Stimulated activated CD8-positive, alpha-beta memory T cell treated with anti-CD3 and anti-CD28 coated beads, Interleukin-15, amount 100 ng/mL, for 4 hours (primary cell): ENCODE measurements at places on chromosomes 4 and X.

DNA sequence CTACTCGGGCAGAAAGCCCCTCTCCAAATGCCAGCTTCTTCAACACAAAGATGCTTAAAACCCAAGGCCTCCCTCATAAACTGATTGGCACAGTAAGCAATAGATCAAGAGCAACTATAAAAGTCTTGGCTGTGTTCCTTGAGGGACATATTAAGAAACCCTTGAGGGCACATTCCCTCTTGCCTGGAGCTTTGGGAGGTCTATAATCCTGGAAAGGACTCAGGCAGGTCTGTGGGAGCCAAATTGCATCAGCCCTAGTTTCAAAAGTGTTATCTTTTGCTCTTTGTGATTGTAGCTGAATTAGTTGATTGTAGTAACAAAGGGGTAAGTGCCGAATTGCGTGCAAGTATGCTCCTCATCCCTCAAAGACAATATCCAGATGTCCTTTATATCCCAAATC is 18.6 kb upstream of the SETD7 start:
- no peak for DNase-seq

GRCh38 chr4:52028970-52029369 is 8.8 kb upstream of the LRRC66 start:
- no peak for DNase-seq

GRCh38 chr4:108527723-108528122 is 92.7 kb upstream of the RPL34 start:
- DNase-seq = no peak

DNA sequence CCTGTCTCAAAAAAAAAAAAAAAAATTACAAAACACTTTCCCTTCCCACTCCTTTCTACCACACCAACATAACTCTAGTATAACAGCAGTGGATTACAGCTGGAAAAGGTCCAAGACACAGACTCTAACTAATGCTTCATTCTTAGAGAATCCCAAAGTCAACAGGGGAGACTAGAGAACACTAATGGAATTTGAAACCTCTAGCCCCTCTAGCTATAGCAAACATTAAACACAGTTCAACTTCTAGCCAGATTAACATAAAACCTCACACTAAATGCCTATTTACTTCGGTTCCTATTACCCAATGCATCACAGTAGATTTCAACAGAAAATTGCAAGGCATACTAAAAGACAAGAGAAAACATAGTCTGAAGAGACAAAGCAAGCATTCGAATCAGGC is 10.5 kb upstream of the DHX15 start:
- DNase-seq = no peak

DNA sequence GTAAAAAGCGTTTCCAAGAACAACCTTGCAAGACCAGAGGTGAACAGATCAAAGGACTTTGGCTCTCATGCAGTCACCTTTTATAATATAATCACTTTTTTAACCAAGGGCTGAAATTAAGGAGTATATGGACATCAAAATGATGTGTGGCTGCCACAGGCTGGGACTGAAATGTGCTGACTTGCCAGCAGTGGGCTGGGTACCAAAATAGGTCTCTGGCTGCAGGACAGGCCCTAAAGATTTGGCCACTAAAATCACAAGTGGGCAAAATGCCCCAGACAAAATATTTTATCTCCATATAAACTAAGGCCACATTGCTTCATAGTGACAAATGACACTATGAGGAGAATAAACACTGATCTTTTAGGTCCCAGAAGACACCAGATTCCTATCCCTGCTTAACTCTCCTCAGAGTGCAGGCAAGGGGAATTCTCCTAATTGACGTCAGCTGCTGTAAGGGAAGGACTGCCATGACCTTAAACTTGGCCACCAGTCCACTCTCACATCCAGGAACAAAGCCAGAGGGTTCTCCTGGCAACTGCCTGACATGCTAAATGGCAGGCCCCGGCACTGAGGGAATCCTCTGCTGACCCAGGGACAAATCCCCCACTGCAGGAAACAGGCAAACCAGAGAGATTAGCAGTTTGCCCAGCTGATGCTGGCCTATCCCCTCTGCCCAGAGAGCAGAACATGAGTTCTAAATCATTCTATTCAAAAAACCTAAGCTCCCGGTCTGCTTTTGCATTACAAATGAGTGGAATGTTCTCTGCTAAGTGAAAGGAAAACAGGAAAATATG is 155.8 kb downstream of the PPP3CA start:
- DNase-seq = no peak

DNA sequence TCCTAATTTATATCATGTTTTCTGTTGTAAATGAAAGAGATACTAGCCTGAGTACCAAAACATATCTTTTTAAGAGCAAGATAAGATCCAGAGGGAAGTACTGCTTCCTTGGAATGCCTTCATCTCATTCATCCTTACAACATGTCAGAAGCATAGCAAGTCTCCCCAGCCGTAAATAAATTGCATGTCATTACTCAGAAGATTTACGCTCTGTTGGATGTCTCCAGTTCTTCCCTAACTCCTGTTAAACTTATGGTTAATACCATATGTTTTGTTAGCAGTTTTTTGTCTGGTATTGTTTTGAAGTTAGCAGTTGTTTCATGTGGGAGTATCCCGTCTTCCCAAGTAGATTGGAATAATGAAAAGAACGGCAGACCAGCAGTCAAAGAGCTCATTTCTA is 7.5 kb upstream of the GPC3 start:
- no peak for DNase-seq

GRCh38 chr4:54773022-54773421 is 115.3 kb downstream of the KIT start:
- no peak for DNase-seq

DNA sequence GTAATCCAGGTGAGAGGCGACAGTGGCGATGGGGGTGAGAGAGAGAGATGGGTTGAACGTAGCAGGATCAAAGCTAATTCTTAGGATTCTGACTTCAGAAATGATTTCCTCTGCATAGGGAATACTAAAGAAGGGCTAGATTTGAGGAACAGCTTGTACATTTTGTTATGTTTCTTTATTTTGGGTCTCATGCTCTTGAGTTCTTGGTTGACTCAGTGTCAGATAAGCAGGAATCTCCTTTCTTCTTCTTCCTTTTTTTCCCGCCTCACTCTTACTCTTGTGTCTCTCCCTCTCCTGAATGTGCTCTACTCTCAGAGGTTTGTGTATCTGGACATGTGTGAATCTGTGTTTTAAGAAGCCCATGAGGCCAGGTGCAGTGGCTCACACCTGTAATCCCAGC is 36.4 kb downstream of the FAM193A start:
- no peak for DNase-seq

GRCh38 chr4:83272900-83273299 is 11.7 kb downstream of the COQ2 start:
- no peak for DNase-seq

DNA sequence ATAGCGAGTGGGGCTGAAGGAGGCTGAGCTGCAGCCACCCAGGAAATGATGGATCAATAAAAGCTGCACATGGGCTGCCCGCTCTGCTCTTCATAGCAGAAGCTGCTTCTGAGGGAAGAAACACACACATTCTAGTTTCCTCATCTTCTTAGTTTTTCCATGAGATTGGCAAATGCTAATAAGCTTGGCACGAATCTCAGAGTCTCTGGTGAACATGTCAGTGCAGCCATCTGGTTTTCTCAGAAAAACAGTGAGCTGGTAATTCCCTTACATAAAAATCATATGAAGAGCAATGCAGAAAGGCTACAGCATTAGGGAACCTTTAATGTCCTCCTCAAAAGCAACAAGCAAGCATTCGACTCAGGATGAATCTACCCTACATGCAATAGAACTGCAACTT is 69.9 kb downstream of the GATB start:
- no peak for DNase-seq

DNA sequence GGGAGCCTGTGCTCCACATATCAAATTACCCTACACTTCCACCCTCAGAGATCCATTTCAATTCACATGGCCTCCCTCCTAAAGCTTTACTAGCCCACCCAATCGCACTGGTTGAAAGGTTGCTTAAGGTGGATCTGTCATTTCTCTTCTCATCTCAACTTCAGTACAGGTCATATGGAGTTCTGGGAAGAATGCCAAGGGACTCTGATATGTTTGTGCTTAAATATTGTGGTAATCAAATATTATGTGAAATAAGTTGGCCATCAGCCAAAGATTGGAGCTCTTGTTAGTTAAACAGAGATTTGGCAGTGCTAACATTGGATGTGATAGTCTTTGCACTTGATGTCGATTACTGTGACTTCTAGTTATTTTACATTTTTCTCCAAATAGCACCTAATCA is 20.5 kb downstream of the SEPTIN6 start:
- DNase-seq = no peak
